Stimulated activated CD8-positive, alpha-beta memory T cell treated with anti-CD3 and anti-CD28 coated beads, Interleukin-15, amount 100 ng/mL, for 48 hours (primary cell): ENCODE measurements at places on chromosomes 16 and 17.
A peak's percentile ranks its signal among the peaks of the same experiment; 100 is the strongest.

- DNase-seq: peak; percentile 24
These were observed 858 bp downstream of the MMD start for GRCh38 chr17:55420776-55421178.

DNA sequence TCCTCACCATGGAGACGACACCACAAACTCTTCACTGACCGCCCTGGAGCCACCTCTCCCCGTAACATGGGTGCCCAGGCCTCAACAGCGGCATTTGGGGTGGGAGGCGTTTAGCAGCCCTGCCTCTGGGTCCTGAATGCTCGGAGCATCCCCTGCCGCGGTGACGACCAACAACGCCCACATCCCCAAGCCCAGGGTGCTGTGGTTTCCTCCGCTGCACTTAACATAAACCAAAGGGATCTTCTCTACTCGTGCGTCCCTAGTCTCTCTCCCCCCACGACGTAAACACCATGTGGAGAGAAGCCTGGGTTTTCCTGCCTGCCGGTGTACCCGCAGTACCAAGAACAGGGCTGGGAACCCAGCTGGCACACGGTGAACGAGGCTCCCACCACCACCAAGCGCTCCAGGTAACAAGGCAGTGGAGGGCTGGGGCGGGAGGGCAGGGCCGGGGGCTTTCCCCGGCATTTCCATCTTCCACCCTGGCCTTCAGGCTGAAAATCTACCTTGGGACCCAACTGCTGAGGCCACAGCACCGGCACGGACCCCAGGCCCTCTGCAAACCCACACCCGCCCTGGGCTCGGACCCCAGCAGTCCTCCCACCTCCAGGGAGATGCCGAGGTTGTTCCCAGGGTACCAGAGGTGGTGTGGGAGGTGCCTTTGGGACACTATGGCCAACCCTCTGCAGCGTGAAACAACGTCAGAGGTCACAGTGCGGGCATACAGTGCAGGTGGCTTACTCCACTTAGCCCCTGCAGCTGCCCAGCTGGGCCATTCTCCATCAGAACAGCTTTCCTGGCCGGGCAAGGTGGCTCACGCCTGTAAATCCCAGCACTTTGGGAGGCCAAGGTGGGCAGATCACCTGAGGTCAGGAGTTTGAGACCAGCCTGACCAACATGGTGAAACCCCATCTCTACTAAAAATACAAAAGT, 54.3 kb downstream of the TIMM22 start:
- DNase-seq: no peak

- DNase-seq: no peak
These were observed 663 bp downstream of the PRR35 start for GRCh38 chr16:560701-561412.

DNA sequence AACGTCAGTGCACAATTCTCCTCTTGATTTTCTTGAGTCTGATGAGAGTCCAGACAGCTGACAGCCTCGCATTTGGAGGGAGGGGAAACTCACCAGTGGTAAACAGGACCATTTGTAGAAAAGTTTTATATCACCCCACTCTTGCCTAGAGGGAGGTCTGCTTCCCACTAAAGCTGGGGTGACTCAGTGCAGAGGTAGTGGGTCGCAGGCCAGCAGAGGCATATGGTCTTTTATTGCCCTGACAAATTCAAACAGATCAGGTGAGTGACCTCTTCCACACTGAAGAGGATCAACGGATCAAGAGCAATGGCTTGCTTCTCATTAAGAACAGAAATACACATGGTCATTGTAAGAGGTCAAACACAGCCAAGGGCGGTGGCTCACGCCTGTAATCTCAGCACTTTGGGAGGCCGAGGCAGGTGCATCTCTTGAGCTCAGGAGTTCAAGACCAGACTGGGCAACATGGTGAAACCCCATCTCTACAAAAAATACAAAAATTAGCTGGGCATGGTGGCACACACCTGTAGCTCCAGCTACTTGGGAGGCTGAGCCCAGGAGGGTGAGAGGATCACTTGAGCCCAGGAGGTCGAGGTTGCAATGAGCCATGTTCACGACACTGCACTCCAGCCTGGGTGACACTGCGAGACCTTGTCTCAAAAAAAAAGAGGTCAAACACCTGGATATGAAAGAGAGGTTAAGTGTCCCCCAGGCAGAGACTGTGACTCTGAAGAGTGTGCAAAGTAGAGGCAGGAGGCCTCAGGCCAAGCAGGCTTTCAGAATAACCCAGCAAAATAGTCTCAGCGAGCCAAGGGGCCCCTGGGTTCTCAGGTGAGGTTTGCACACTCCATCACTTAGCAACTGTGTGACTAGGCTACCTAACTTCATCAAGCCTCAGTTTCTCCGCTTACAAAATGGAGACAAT, 56.5 kb upstream of the ERN1 start:
- DNase-seq: no peak

GRCh38 chr16:86598607-86599565, 20.5 kb downstream of the FOXL1 start:
- no peak for DNase-seq

- DNase-seq: no peak
These were observed 2.5 kb downstream of the KANSL1 start for GRCh38 chr17:46190763-46191162.

DNA sequence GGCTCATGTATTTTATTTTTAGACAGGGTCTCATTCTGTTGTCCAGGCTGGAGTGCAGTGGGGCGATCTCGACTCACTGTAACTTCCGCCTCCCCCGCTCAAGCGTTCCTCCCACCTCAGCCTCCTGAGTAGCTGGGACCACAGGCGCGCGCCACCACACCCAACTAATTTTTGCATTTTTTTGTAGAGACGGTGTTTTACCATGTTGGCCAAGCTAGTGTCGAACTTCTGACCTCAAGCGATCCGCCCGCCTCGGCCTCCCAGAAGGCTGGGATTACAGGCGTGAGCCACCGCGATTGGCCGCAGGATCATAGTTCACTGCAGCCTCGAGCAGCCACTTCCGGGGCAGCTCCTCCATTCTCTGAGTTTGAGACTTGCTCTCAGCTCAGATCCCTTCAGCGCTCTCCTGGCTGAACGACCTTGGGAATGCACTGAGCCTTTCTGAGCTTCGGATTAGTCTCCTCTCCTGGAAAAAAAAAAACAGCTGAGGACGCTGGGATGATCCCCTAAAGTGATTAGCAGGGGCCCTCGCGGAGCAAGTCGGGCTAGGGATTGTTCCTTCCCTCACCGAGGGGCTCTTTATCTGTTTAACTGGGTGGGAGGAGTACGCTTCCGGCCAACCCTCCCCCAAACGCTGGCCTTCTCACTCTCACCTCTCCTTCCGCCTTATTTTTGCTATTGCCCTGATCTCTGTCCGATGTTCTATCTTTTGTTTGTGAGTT, 1.1 kb upstream of the PKMYT1 start:
- no peak for DNase-seq

DNA sequence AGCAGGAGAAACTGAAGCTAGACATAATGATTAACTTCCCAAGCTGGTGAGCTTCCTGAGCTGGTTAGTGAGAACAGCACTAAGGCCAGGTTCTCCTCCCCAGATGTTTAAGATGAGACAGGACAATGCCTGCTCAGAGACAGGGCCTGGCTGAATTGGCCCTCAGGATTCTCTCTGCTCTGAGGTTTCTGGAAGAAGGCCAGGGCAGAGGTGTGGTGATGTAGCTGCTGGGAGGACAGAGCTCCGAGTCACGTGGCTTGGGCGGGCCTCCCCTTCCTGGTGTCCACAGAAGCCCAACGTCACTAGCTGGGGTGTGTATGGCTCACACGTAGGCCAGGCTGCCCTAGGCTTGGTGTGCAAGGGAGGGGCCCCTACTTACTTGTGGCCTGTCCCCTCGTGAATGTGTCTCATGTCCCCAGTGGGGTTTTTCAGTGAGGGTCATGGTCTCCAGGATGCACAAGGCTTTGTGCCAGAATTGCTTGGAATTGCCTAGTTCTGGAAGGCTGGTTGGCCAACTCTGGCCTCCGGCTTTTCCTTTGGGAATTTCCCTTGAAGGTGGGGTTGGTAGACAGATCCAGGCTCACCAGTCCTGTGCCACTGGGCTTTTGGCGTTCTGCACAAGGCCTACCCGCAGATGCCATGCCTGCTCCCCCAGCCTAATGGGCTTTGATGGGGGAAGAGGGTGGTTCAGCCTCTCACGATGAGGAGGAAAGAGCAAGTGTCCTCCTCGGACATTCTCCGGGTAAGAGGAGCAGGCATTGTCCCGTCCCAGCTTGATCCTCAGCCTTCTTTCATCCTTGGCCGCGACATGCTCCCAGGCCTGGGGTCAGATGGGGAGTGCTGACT, 3.4 kb downstream of the NOD2 start:
- peak; percentile 44 for DNase-seq

GRCh38 chr16:2982402-2982801, 2.2 kb upstream of the PKMYT1 start:
- no peak for DNase-seq

GRCh38 chr17:10499950-10500349, 18.4 kb downstream of the MYH1 start:
- DNase-seq: no peak

DNA sequence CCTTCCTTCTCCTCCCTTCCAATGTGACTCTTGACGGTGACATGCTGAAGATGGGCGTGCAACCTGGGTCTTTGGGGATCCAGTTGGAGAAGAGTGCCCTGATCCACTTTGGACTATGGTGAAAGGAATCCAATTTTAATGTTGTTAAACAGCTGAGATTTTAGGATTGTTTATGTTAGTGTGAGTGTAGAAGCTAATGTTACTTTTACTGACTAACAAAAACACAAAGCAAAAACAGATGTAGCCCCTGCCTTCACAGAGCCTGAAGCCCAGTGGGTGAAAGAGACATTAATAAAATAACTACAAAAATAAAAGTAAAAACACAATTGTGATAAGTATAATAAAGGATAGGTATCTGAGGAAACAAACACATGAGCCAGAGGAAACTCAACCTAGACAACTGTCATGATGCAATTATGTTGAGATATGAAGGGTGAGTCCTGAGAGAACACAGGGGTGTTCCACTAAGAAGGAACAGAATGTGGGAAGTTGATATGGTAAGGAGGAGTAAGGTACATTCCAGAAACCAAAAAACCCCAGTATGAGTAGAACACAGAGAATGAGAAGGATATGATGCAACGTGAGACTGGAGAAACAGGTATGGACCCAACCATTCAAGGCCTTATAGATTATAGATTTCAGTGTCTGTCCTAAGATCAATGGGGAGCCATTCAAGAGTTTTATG, 115.1 kb upstream of the PMFBP1 start:
- no peak for DNase-seq

- DNase-seq: no peak
These were observed 130.3 kb downstream of the SKAP1 start for GRCh38 chr17:48299760-48300159.

- no peak for DNase-seq
These were observed 50.0 kb downstream of the TENT4B start for GRCh38 chr16:50202926-50203624.

DNA sequence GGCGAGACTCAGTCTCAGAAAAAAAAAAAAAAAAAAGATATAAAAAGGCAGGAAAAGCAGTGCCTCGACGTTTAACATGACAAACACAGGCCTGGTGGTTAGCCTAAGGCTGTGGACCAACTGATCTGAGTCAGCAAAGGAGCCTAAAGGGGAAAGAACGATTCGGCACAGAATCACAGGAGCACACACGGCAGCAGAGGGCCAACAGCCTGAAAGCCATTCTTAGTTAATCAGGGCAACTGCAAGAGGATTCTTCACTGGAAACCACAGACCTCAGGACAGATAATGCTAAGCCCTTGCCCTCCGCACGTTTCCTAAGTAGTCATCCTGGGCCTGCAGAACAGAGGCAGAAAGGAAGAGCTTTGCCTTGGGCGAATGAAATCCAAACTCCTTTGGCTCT, 14.7 kb downstream of the TMEM11 start:
- DNase-seq: no peak

GRCh38 chr16:89402962-89403361, 87.4 kb downstream of the ANKRD11 start:
- no peak for DNase-seq

DNA sequence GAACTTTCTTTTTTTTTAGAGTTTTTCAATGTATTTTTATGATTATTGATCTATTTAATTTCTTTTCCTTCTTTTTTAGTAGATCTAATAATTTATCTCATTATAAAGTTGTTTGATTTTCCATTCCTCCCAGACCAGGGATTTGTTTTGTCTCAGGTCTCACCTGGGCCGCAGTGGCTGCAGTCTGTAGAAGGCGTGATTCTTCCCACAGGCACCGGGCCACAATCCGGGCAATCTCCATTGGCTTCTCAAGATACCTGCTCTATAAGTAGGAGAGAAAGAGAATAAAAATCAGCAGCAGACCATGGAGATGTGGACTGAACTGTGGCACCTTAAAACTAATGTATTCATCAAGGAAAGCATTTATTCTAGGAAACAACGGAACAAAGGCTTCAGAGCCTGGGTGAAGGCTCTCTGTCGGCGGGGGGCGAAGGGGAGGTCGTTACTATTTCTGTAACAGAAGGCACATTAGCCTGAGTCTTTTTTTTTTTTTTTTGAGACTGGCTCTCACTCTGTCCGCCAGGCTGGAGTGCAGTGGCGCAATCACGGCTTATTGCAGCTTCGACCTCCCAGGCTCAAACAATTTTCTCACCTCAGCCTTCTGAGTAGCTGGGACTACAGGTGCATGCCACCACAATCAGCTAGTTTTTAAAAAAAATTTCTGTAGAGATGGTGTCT, 42.7 kb downstream of the STAT3 start:
- DNase-seq: no peak

DNA sequence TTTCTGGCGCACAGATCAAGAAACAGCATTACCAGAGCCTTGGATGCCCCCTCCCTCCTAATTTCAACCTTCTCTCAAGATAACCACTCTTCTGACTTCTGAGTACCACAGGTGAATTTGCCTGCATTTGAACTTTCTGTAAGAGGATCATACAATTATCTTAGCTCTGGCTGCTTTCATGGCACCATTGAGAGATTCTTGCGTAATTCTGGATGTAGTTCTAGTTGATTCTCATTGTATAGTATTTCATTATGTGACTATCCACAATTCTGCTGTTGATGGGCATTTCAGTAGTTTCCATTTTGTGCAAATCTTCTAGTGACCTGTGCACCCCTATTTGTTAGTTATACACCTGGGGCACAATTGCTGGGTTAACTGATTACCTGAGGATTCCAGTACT, 7.5 kb downstream of the CDH3 start:
- DNase-seq: no peak

- peak; percentile 60 for DNase-seq
These were observed 12.7 kb upstream of the STAC2 start for GRCh38 chr17:39238311-39238972.

GRCh38 chr17:53227514-53227913, 595.2 kb upstream of the KIF2B start:
- DNase-seq: no peak

GRCh38 chr17:75067856-75068255, 19.9 kb upstream of the SLC16A5 start:
- DNase-seq: no peak

- DNase-seq: no peak
These were observed 36.6 kb upstream of the ACSM2B start for GRCh38 chr16:20612551-20613480.

GRCh38 chr17:39598047-39598481, 9.7 kb downstream of the NEUROD2 start:
- no peak for DNase-seq

DNA sequence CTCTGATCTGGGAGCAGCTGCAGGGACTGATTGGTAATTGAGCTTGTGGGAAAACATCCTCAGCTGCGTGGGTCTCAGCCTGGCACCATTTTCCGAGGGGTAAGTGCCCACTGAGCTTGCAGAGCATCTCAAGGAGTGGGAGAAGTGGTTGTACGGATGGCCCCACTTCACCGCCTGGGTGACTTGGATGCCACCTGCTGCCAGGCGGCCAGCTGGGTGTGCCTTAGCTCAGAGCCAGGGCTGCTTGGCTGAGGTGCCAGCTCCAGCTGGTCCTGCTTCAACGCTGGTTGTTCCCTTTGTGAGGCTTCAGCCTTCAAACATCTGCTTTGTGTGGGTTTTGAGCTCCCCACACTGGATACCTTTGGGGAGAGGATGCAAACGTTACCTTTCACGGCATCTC, 482.7 kb upstream of the EEF2KMT start:
- DNase-seq: no peak

GRCh38 chr17:17354560-17355349, 51.6 kb downstream of the NT5M start:
- peak; percentile 54 for DNase-seq
